ENCODE measurements at places on chromosomes 7 and 10.

- DNase-seq = no peak
These were observed 135.9 kb downstream of the NRP1 start for GRCh38 chr10:33198610-33199009.

DNA sequence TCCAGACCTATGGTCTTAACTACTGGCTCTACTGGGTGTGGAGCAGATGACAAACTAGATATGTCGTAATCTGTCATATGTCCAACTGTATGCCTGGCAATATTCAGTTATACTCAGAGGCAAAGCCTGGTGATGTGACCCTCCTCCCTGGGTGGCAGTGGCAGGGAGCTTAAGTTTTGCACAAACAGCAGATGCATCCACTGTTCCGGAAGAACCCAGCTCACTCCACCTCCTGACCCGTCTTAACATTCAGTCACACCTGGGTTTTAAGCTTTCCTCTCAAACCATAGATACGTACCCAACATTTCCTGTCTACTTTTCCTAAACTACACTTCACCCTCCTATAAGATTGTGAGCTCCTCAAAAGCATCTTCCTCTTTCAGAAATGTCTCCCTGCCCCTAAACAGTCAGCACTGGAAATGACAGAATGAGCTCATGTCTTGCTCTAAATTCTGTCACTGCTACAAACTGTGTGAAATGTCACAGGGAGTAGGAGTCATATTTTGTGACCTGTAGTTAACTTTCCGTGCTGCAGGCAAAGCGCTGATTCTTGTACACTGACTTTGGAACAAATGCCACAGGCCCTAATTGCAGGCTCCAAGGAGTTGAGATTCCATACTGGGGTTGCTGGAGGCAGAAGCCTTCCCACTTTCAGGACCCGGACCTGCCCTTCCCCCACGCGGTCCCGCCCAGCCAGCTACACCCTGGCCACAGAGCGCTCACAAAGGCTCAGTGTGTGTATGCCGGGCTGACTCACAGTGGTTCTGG is 23.9 kb downstream of the SCD start:
- peak; percentile 83 for DNase-seq

DNA sequence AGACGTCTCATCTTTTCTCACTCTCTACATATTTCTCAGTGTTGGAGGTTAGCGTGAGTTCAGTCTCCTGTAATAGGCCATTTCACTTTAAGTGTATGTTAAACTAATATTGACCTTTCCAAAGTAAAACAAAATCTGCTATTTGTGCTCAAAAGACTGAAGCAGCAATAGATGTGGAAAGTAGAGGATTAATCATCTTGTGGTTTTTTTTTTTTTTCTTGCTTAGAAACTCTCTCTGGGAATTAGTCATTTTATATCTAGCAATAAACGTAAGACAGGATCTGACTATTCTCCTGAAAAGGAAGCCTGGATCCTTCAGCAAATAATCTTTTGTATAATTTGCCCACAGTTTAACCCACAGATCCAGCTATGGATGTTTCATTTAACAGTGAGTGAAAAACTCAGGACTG is 81.7 kb downstream of the NRP1 start:
- peak; percentile 67 for DNase-seq

- DNase-seq = no peak
These were observed 9.2 kb downstream of the IL15RA start for GRCh38 chr10:5968037-5968680.

DNA sequence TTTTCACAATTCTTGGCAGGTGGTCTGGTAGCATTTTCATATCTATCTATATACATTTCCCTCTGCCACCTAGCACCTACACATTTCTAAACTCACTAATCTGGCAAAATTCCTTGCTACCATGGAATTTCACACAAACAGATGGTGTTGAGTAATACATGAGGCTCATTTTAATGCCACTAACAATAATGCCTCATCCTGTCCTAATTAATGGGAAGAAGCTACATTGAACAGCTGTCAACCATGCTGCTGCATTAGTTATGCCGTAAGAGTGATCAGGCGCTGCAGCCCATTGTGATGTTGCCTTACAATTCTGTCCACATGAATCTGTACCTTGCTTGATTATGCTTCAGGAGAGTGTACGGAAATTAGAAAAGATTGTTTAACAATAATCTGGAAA is 23.2 kb downstream of the COL1A2 start:
- no peak for DNase-seq

- DNase-seq = no peak
These were observed 9.3 kb upstream of the MCU start for GRCh38 chr10:72682638-72683037.

- no peak for DNase-seq
These were observed 235.9 kb downstream of the AHR start for GRCh38 chr7:17534348-17534747.

DNA sequence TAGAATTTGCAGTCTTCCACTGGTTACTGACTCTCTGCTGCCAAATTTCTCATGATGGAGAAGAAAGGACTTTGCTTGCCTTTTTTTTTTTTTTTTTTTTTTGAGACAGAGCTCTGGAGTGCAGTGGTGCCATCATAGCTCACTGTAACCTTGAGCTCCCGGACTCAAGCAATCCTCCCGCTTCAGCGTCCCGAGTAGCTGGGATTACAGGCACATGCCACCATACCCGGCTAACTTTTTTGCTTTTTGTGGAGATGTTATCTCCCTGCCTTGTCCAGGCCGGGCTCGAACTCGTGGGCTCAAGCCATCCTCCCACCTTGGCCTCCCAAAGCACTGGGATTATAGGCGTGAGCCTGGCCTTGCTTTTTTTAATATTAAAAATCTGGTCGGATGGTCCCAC is 6.2 kb downstream of the INSIG1 start:
- no peak for DNase-seq

DNA sequence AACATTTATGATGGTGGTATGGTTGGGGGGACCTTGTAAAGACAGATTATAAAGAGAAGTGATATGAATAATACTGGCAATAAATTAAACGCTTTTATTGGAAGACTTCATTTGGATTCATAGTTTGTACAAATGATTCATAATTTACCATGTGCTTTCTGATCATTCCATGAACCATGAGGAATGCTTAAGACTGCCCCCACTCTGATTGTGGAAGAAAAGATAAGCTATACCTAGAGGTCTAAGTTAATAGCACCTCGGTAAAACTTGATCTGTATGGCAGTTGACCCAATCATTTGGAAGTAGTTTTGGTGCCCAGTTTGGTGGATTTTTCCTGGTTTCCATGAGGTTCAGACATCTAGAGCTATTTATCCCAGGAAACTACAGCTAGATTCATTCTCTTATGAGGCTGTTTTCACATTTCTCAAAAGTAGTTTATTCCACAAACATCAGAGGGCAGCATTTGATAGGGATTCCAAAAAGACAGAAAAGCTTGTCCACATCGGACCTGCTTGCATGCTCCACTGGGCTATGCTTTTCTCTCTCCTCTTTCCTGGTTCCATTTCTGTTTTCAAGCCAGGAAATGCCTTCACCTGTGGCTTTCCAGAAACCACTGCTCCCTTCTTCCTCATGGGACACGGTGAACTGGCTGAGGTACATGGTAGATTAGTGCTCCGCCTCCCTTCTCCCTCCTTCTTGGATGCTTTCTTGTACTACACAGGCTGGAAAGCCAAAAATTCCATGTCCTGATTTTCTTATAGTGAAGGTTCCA is 29.2 kb downstream of the TFAM start:
- peak; percentile 88 for DNase-seq

- no peak for DNase-seq
These were observed 80.2 kb upstream of the CACNB2 start for GRCh38 chr10:18059826-18060559.

DNA sequence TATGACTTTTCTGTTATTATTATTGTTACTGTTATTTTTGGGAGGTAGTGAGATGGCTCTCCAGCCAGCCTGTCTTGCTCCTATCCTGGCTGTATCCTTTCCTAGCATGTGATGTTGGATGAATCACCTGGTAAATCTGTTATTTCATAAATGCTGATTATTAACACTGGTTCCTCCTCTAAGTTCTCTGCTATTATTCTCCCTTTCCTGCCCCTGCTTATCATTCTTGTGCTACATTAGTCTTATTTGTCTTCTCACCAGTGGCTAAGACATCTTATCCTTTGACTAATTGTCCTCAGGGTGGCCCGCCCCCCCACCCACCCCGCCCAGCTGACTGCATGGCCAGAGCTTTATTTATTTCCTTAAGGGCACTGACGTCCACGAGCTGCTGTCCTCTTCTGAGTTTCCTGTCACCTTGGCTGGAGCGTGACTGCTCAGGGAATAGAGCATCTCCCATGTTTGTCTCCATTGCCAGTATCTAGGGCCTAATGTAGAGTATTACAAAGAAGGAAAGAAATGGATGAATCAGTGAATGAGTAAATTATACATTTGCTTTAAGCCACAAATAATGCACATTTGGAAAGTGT is 110.1 kb upstream of the KLF6 start:
- no peak for DNase-seq

DNA sequence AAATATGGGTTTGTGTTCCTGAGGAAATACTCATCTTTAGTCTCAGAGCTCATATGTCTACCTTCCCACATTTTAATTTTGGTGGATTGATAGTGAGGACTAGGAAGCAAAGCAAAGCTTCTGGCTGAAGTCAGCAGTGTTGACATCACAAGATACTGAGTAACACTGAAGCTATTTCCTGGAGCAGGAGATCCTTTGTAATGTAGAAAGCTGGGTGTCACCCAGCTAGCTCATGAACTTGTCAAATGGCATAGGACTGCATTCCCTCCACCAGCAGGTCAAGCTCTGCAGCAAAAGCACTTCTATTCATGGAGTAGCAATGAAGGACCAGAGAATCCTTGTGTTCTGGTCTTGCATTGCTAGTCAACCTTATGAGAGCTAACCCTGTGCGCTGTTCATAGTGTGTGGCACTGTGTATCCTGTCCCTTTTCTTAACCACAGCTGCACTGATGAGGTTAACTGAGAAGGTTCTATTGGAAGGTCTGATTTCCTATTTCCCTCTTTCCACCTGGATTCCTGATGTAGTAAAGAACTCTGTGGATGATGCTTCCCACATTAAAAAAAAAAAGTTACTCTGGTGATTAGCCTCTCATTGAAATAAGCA is 94.8 kb upstream of the ZNF804B start:
- DNase-seq = no peak

DNA sequence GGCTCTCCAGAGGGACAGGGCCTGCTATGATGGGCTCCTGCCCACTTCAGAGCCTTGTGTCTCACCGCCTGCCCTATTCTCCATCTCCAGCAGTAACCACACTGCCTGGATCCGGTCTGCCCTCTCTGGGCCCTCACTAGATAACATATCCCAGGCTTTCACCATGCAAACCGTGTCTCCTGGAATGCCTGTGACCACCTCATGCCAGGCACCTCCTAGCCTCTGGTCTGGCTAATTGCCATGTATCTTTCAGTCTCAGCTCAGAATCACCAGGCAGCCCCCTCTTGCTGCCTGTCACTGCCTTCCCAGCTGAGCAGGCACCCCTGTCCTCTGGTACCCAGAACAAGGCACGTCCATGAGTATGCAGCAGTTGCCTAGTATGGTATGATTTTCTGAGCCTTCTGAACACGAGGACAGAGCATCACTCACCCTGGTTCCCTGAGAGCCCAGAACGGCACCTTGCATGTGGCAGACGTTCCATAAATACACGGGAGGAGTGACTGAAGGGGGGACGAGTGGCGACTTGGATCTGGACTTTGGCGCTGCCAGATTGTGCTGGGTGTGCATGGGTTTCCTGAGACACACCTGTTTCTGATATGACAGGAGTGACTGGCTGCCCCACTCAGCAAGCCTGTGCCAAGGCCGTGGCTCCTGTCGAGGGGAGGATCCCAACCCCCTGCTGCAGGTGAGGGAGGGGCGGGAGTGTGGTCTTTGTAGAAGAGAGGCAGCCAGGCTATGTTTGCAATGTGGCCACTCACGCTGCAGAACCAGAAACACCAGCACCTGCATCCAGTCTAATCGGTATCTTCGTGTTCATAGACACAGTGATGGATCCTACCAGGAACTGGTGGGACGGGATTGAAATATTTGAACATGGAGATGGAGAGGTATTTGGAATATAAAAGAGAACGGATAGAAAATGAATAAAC is 95.2 kb downstream of the VOPP1 start:
- DNase-seq = no peak

- no peak for DNase-seq
These were observed 16.0 kb downstream of the AKR1C8 start for GRCh38 chr10:5168897-5169420.

GRCh38 chr10:515674-516073 is 173.8 kb downstream of the DIP2C start:
- no peak for DNase-seq

DNA sequence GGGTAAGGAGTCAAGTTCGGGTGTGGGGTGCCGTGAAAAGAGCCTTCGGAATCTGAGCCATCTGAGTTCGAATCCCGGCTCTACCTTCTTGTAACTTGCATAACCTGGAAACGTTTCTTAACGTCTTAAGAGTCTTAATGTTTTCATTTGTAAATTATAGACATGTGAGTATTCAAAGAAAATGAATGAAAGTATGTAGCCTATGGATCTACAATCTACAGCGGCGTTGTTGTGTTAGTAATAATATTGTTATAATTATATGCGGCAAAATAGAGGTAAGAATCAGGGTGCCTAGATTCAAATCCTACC is 559 bp downstream of the VTI1A start:
- no peak for DNase-seq

GRCh38 chr7:108794466-108794865 is 224.8 kb downstream of the DNAJB9 start:
- DNase-seq = no peak

GRCh38 chr7:25626451-25627131 is 398.3 kb upstream of the NPVF start:
- no peak for DNase-seq

- peak; percentile 47 for DNase-seq
These were observed 43.2 kb upstream of the NRP1 start for GRCh38 chr10:33377658-33378025.

DNA sequence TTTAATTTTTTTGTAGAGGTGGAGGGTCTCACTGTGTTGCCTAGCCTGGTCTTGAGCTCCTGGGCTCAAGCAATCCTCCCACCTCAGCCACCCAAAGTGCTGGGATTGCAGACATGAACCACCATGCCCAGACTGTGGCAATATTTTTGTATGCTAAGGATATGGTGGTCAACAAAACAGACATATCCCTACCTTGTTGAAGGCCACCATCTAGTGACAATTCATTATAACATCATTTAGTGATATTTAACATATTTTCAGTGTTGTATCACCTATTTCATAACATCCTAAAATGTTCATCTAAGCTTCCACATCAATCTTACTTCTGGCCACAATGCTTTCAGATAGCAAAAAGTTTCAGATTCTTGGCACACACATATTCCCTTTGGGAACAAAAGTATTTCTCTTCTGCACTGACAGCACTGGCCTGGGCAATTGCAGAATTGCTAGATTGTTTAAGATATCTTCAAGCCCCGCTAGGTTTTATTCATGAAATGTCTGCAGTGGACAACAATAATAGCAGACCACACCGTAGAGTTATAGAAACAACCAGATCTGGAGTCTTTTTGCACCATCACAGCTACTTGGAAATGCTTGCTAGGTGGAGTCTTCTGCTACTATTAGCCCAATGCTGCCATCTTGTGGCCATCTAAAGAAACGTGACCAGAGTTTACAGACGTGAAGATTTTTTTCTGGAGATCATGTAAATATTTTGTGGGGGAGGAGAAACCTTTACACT is 58.4 kb downstream of the DNAJC12 start:
- peak; percentile 93 for DNase-seq

- DNase-seq = no peak
These were observed 96.7 kb downstream of the SFMBT2 start for GRCh38 chr10:7314170-7314569.

- no peak for DNase-seq
These were observed 18.2 kb downstream of the PRF1 start for GRCh38 chr10:70584366-70584765.
